ENCODE measurements at places on chromosomes 7 and 10.

- DNase-seq, result no peak
Measured at GRCh38 chr7:73681031-73681430, 2.2 kb downstream of the DNAJC30 start.

- no peak for DNase-seq
Measured at GRCh38 chr7:155864991-155865690, 52.9 kb upstream of the SHH start.

- DNase-seq, result no peak
Measured at GRCh38 chr10:131860806-131861440, 39.9 kb upstream of the PPP2R2D start.

DNA sequence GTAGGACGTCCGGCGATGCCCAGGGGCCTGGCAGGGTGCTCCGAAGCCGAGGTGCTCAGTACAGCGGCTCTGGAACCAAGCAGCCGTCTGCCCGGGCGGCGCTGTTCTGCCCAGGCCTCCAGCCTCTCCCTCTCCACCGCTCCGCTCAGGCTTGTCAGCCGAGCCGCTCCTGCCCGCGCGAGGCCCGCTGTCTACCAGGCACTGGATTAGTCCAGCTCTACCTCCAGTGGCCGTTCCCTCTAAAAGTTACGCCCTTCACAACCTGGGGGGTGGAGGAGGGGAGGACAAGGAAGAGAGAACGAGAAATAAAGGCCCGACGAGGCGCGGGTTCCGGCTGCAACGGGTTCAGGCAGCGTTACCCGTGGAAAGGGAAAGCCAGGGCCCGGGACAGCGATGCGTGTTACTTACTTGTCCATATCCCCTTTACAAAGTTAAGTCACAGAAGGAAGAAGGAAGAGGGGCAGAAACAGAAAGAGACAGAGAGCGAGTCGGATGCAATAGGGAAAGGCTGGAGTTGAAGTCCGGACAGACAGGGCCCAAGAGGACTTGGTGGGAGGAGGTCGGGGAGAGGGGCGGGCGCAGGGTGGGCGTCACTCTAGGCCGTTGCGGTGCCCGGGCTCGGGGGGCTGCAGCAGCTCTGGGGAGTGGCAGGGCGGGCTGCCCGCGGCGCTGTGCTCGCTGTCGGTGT, 2.8 kb downstream of the SP8 start:
- no peak for DNase-seq

GRCh38 chr7:50953820-50954219, 171.1 kb upstream of the GRB10 start:
- DNase-seq, result no peak

All from G401 (cell line).